T-helper 2 cell treated with Interferon-gamma antibody and Interleukin-4, amounts not matched to agents 5 μg/mL and 100 μg/mL, for 36 hours (primary cell): ENCODE measurements at places on chromosomes 5 and 9.

DNA sequence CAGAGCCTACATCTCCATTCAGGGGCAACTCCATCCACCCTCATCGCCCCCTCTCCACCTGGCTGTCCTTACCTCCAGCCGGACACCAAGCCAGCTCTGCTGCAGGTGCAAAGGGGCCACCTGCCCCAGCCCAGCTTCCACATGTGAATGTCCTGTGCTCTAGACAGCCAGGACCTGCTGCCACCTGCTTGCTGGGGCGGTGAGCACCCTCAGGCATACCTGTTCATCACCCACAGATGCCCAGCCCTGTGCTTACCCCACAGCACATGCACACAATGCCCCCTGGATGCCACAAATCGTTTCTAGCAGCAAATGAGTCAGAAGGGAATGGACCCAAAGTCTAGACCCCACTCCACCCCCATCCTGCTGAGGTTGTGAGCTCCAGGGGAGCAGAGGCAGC is 13.3 kb upstream of the NKD2 start:
- peak overlapping the region; percentile 90 for H3K4me3 ChIP-seq
- H3K27ac ChIP-seq, result no peak overlapping the region
- no peak for DNase-seq
- H3K27me3 ChIP-seq, result peaks cover 4% of the 10 kb centered on the region
- H3K4me1 ChIP-seq, result peaks cover 38% of the 10 kb centered on the region

GRCh38 chr5:171906066-171906570 is 100.3 kb downstream of the FBXW11 start:
- no peak for DNase-seq
- H3K4me3 ChIP-seq, result no peak overlapping the region
- H3K27me3 ChIP-seq, result no peaks in the 10 kb centered on the region
- H3K36me3 ChIP-seq, result peaks cover 2% of the 10 kb centered on the region

DNA sequence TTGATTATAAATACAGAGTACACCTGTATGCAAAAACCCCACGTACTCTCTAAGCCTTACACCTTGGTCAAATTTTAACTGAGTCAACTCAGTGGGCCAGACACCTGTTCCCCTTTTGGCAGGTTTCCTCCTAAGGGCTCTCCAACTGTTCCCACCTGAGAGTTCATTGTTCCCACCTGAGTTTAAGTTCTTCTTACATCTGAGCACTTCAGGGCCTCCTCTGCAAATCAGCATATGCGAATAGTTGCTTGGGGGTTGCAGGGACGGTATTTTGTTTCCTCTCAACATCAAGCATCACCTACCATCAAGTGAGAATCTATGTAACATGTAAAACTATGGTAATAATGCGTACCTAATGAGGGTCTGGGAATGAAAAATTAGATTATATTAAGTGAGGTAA is 300.0 kb downstream of the PIK3R1 start:
- H3K4me3 ChIP-seq, result no peak overlapping the region
- H3K27me3 ChIP-seq, result peaks cover 6% of the 10 kb centered on the region
- DNase-seq, result no peak
- H3K27ac ChIP-seq, result no peak overlapping the region
- H3K4me1 ChIP-seq, result no peaks in the 10 kb centered on the region
- no peaks in the 10 kb centered on the region for H3K36me3 ChIP-seq

DNA sequence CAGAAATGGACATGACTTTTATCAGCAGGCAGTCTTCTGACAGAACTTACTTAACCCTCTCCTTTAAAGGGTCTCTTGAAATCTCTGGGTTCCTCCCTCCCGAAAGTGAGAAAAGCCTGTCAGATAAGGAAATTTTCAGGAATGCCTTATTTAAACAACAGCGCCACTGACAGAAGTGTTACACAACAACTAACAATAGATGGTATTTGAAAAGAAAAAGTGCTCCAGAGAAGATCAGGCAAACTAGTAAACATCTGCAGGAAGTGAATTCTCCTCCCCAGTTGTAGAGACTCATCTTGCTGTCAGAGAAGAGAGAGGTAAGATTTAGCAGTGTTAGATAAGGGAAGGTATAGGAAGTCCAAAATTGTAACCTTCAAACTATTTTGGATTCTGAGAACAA is 107.2 kb upstream of the NFIL3 start:
- H3K4me3 ChIP-seq, result no peak overlapping the region
- H3K27ac ChIP-seq, result no peak overlapping the region
- no peaks in the 10 kb centered on the region for H3K36me3 ChIP-seq
- H3K27me3 ChIP-seq, result peaks cover 29% of the 10 kb centered on the region

DNA sequence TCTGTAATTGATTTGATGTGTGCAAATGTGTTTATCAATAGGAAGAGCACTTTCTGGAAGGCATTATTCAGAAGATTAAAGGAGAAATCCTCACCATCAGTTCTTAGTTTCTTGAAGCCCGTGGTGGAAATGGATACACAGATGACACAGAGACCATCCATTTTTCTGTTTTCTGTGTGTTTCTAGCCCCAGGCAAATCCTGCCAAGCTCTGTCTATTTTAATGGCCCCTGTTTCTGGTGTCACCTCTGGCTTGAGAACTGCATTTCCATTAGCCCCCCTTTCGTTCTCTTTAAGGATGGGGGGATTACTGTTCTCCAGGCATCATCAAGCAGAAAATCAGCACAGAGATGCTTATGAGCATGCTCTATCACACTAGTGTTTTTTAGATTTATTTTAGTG is 37.3 kb downstream of the DAPK1 start:
- no peak overlapping the region for H3K4me3 ChIP-seq
- DNase-seq, result no peak
- no peak overlapping the region for H3K27ac ChIP-seq
- no peaks in the 10 kb centered on the region for H3K36me3 ChIP-seq
- peaks cover 11% of the 10 kb centered on the region for H3K4me1 ChIP-seq
- no peaks in the 10 kb centered on the region for H3K27me3 ChIP-seq

- no peak for DNase-seq
- no peaks in the 10 kb centered on the region for H3K4me1 ChIP-seq
- no peak overlapping the region for H3K4me3 ChIP-seq
- no peak overlapping the region for H3K27ac ChIP-seq
- peaks cover 6% of the 10 kb centered on the region for H3K27me3 ChIP-seq
Measured at GRCh38 chr5:109161914-109162683, 247.7 kb downstream of the PJA2 start.

DNA sequence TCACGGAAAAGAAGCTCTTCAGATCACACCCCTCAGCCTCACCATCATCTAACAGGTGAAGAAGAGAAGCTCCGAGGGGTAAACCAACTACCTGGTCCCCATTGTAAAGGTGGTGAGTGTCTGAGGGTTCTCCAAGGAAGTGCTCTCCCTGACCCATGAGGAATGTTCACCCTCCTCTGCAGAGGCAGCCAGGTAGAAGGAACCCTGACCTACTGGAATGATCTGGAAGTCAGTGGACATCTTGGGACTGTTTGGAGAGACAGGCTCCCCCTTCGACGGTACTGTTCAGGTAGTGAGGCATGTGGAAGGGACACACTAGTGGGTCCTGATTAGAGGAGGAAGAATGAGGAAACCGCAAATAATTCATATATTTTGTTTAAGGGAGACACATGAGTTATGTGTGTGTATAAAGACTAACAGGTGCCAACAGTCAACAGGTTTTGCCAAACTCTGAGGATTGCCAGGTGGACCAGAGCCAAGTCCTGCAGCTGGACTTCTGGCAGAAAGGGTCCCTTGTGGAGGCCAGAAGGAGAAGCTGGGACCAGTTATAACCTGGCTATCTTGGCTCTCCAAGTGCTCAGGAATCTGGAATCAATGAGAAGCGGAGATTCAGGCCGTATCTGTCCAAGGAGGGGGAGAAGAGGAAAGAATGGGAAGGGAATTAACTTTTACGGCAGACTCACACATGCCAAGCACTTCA is 3.0 kb upstream of the ZBTB34 start:
- H3K27me3 ChIP-seq, result peaks cover 52% of the 10 kb centered on the region
- DNase-seq, result no peak
- no peak overlapping the region for H3K27ac ChIP-seq

DNA sequence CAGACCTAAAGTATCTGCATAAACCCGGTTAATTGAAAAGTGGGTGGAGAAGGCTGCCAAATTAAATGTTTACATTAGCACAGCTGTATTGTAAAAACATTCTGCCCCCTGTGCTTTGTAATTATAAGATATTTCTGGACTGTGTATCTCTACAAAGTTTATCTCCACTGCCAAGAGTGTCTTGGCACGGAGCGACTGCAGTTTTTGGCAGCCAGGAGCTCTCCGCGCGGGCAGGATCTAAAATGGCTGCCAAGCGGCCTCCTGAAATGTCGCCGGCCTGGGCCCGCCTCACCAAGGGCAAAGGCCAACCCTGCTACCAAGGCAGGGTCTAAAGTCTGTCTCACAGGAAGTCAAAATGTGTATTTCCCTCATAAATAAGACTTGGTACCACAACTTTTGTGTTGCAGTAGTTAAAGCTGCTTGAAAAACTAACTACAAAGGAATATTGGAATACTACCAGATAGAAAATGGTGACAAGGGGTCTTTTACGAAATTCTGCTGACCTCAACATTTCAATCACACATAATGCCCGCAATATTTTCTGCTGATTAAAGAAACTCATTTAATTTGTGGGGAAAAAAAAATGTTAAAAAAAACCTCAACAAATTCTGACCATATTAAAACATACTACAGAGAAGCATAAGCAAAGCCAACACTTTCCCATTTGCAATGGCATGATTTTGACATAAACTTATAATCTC is 110.4 kb downstream of the NFIB start:
- H3K36me3 ChIP-seq, result no peaks in the 10 kb centered on the region
- no peak for DNase-seq
- no peak overlapping the region for H3K27ac ChIP-seq
- no peak overlapping the region for H3K4me3 ChIP-seq
- H3K4me1 ChIP-seq, result no peaks in the 10 kb centered on the region

DNA sequence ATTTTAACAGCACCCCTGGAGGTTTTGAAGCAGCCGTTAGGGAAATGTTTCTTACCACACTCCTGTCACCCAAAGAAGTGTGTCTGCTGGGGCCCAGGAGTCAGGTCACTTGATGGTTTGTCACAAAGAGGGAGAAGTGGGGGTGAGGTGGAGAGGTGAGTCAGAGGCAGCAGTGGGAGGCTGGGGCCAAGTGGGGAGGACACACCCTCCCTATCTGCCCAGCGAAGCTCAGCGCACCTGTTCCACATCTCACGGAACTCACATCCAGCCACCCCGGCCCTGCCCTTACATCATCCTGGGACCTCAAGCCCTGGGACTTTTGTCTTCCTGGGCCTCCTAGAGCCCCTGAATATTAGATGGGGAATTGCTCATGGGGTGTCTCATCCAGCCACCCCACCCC is 171.1 kb upstream of the SMIM23 start:
- H3K36me3 ChIP-seq, result no peaks in the 10 kb centered on the region
- H3K4me3 ChIP-seq, result no peak overlapping the region

GRCh38 chr5:84032324-84032723 is 311.7 kb upstream of the HAPLN1 start:
- no peaks in the 10 kb centered on the region for H3K27me3 ChIP-seq
- H3K27ac ChIP-seq, result no peak overlapping the region
- H3K4me3 ChIP-seq, result no peak overlapping the region

- no peak for DNase-seq
- no peak overlapping the region for H3K27ac ChIP-seq
- H3K36me3 ChIP-seq, result no peaks in the 10 kb centered on the region
- no peaks in the 10 kb centered on the region for H3K4me1 ChIP-seq
- no peaks in the 10 kb centered on the region for H3K27me3 ChIP-seq
- H3K4me3 ChIP-seq, result no peak overlapping the region
Measured at GRCh38 chr5:104904561-104904960, 1342.0 kb upstream of the NUDT12 start.

DNA sequence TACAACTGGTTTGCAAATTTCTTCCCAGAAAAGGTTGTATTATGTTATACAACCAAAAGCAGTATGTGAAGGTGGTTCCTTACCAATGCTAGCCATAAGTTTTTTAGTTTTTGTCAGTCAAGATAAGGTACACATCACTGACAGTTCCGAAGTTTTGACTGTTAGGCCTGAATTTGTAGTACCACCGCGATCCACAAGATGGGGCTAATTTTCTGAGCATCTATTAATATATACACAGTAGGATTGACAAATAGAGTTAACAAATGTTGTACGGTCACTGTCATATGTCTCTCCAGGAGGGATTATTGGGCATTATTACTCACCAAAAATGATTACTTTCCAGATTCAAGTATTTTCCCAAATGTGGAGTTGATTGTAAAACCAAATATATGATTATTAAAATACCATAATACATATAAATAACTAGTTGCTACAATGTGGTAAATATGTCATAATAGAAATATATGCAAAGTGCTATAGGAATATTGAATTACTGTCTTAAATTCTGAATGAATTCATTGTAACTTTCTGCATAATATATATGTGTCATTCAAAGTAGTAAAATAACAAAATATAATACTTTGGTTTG is 28.4 kb upstream of the LRRC19 start:
- H3K27me3 ChIP-seq, result no peaks in the 10 kb centered on the region
- H3K27ac ChIP-seq, result no peak overlapping the region
- H3K36me3 ChIP-seq, result no peaks in the 10 kb centered on the region
- no peak for DNase-seq

DNA sequence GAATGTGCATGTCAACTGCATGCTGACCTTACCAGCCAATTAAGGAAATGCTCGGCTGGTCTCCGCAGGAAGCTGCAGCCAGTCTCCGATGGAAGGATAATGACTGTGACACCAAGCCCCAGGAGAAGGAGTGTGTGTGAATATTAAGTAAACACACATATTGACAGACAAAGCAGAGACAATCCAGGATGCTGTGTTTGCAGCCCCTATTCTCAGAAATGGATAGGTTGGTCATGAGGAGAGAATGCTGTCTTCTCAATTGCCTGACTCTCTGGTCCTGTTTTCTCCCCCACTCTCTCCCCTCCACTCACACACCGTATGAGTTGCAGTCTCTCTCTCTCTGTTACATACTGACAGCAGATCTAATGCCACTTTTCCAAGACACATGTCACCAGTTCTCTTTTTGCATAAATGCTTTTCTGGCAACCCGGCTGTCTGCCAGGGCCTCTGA is 85.7 kb downstream of the EPB41L4A start:
- H3K27ac ChIP-seq, result no peak overlapping the region
- H3K4me3 ChIP-seq, result no peak overlapping the region
- H3K36me3 ChIP-seq, result no peaks in the 10 kb centered on the region
- no peak for DNase-seq
- peaks cover 13% of the 10 kb centered on the region for H3K27me3 ChIP-seq

GRCh38 chr5:60372786-60373185 is 327.2 kb downstream of the DEPDC1B start:
- no peak for DNase-seq
- no peak overlapping the region for H3K27ac ChIP-seq
- H3K27me3 ChIP-seq, result no peaks in the 10 kb centered on the region
- H3K4me1 ChIP-seq, result no peaks in the 10 kb centered on the region
- no peak overlapping the region for H3K4me3 ChIP-seq

GRCh38 chr5:73447530-73448462 is 781 bp downstream of the FOXD1 start:
- H3K36me3 ChIP-seq, result no peaks in the 10 kb centered on the region
- H3K27me3 ChIP-seq, result peaks cover 83% of the 10 kb centered on the region
- H3K4me3 ChIP-seq, result peak overlapping the region; percentile 78
- H3K27ac ChIP-seq, result peak overlapping the region; percentile 82
- H3K4me1 ChIP-seq, result peaks cover 18% of the 10 kb centered on the region

- H3K27ac ChIP-seq, result no peak overlapping the region
- DNase-seq, result no peak
- H3K36me3 ChIP-seq, result peaks cover 25% of the 10 kb centered on the region
- H3K4me3 ChIP-seq, result no peak overlapping the region
Measured at GRCh38 chr9:132056717-132057560, 22.7 kb downstream of the MED27 start.
